Daoy (cell line): ENCODE measurements at places on chromosomes 3 and 15. TPM values are rescaled to one million over a fixed set of nuclear protein-coding genes. Genes with fewer than 3 reads are reported as not detected.

Gene COL7A1
- 107 and 154 TPM in 2 replicates for total RNA-seq

Gene FSTL1
- 476 and 490 TPM in 2 replicates for total RNA-seq

Gene RLBP1
- not detected in 2 replicates for total RNA-seq

Gene HYAL1
- total RNA-seq, result 0.06 TPM in 1 of 2 replicates, not detected in the other

Gene ACKR4
- total RNA-seq, result not detected in 2 replicates

Gene ST8SIA2
- 2.9 and 6.4 TPM in 2 replicates for total RNA-seq
